ENCODE measurements at places on chromosomes 3 and 15.

GRCh38 chr3:50550079-50550736 lies 17.3 kb downstream of the C3orf18 start:
- DNase-seq = no peak

DNA sequence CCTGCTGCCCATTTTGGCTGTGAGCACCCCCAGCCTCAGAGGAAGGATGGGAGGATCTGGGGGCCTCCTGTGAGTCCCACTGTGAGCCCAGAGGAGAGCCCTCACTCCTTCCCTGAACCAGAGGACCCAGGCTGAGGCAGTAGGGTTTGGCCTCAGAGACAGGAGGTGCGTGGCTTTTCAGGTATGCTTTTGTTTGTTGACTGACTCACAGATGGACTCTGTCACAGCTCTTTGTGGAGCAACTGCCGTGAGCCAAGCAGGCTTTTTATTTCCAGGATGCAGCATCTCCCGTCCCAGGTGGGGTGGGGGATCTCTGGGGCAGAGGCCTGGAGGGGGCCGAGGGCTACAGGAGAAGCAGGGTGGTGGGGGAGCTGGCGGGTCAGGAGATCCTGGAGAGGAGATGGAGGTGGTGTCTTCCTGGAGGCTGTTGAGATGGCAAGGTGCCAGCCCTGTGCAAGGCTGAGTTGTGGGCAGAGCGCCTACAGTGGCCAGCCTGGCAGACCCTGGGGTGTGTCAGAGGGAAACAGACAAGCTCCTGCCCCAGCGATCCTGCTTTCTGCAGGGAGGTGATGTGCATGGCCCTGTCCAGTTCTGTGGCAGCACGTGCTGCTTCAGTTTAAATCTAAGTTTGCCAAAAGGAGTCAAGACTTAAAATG lies 24.0 kb downstream of the PLXNA1 start:
- DNase-seq = no peak

- peak; percentile 79 for DNase-seq
Measured at GRCh38 chr15:52252781-52253180, 42.8 kb downstream of the MYO5C start.

DNA sequence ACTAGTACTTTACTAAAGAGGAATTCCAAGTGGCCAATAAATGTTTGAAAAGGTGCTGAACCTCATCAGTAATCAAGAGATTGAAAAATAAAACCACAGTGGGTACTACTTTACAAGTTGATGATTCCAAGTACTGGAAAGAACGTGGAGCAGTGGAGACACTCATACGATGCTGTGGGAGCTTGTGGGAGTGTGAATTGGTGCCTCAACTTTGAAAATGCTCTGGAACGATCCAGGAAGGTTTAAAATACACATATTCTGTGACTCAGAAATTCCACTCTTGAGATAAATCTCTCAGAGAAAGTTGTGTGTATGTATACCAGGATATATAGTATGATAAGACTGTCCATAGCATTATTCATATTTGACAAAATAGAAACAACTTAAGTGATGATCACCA lies 9.3 kb downstream of the LRCH3 start:
- DNase-seq = no peak

DNA sequence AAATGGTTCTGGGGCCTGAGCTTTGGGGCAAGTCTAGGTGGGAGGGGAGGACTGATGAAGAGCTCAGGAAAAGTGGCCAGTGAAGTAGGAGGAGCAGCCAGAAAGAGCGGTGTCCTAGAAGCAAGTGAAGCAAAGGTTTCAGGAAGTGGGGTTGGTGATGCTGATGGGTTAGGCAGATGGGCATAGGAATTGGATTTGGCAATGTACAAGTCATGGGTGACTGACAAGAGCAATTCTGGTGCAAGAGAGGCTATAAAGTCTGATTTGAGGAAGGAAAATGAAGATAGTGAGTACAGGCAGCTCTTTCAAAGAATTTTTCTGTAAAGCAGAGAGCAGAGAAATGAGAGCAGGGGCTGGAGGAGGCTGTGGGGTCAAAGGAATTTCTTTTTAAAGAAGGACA lies 19.7 kb downstream of the ALPK3 start:
- DNase-seq = no peak

DNA sequence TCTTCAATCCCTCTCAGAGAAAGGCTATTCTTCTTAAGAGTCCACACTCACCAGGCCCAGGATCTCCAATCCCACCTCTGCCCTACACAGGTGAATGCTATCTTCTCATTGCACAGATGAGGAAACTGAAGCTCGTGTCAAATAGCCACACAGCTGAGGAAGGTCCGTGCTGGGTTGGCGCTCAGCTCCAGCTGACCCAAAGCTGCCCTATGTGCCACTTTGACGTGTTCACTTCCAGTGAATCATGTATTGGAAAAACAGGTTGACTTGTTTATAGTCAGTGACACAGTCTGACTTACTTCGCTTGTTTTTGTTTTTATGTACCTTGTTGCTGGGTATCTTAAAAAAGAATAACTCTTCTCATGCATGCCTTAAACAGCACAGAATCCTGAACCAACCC lies 32.4 kb upstream of the ALDH1A3 start:
- no peak for DNase-seq

- DNase-seq = no peak
Measured at GRCh38 chr3:60431599-60431958, 819.7 kb downstream of the FHIT start.

DNA sequence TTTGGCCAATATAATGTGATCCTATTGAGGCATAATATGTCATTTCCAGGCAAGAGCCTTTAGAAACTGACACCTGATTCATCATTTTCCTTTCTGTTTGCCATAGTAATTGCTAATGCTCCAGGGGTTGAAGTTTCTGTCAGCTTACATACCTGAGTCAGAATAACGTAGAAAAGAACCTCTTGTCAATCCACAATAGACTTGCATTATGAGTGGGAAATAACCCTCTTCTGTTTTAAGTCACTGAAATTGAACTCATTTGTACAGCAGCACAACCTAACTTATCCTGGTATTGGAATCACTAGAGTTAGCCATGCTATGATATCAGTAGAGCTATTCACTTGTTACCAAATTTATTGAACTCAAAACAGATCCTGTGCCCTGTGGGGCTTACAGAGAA lies 101.7 kb upstream of the TP63 start:
- no peak for DNase-seq

GRCh38 chr15:33545866-33546265 lies 235.1 kb downstream of the RYR3 start:
- no peak for DNase-seq

DNA sequence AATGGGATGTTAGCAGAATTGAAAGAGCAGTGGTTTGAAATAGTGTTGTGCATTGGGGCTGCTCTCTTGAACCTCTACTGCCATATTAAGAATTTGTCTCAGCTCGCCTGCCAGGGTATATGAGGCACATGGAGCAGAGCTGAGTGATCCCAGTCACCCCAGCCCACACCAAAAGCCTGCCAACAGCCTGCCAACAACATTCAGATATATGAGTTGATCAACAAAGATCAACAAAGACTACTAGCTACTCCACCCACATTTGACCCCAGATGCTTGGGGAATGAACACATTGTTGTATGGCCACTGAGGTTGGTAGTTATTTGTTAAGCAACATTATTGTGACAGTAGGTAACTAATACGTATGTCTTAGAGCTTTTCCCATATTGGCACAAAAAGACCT lies 570.9 kb upstream of the IL12A start:
- no peak for DNase-seq

GRCh38 chr3:100059472-100059871 lies 54.8 kb downstream of the FILIP1L start:
- DNase-seq = no peak

GRCh38 chr3:52892625-52893311 lies 4.6 kb downstream of the STIMATE start:
- no peak for DNase-seq

GRCh38 chr3:88963003-88963402 lies 144.4 kb upstream of the EPHA3 start:
- no peak for DNase-seq

DNA sequence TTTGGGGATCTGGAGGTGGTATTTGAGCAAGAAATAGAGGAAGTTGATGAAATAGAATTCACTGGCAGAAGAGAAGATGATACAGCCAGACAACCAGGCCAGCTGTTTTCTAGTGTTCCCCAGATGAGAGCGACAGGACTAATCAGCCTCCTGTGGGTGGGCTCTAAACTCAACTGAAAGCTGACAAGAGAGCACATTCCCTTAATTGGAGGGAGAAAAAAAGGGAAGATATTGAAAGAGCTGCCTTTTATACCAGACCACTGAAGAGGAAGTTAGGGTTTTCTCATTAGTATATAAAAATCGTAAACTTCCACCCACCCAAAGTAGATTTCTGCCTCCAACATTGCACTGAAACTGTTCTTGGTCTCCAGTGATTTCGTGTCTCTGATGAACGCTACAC lies 6.5 kb upstream of the TM4SF19 start:
- no peak for DNase-seq

- no peak for DNase-seq
Measured at GRCh38 chr3:38645601-38646000, 3.9 kb downstream of the SCN5A start.

DNA sequence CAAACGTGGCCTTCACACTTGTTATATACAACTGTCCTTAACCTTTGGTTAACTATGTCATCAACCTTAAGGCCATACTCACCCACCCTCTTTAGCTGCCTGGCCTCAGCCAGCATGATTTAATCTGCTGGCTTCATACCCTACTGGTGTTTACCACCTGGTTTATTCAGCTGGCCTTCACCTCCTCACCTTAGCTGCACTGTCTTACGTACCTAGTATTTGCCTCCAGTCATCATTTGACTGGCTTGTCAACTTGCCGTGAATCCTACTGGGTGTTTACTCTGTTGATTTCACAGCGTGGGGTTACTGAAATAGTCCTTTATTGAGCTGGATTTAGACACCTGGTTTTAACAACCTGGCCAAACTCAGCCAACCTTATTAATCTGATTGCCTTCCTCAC lies 102.8 kb downstream of the IL12A start:
- DNase-seq = no peak

DNA sequence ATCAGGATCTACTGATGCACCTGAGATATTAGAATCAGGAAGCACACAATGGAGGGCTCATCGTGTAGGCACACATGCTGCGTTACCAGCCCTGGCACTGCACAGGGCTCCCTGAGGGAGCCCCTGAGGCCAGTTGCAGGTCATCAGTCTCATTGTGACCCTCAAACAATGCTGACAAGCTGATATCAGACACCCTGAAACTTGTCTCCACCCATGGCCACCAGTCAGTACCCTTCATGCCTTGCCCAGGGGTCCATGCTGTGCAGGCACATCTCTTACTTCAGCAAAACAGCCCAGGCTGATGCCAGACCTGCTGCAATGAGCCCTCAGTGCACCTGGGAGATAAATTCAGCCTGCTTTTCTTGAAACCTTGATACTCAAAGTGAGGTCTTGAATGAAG lies 59.5 kb upstream of the SLC6A11 start:
- no peak for DNase-seq

- no peak for DNase-seq
Measured at GRCh38 chr3:39101022-39101689, 6.3 kb downstream of the GORASP1 start.

DNA sequence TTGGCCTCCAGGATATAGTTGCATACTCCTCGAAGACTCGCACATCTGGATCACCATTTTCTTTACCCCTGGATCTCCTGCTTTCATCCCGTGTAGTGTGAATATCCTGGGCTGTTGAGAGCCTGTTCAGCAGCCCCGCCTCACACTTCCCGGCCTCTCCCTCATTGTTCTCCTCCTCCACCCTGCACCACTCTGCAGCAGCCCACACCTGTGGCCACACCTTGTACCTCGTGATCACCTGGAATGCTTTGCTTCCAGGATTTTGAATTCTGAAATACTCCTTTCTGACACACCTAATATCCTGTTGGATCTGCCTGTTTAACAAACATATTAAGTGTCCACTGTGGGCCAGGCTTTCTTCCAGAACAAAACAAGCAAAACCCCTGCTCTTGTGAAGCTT lies 14.4 kb downstream of the ABHD17C start:
- DNase-seq = no peak

DNA sequence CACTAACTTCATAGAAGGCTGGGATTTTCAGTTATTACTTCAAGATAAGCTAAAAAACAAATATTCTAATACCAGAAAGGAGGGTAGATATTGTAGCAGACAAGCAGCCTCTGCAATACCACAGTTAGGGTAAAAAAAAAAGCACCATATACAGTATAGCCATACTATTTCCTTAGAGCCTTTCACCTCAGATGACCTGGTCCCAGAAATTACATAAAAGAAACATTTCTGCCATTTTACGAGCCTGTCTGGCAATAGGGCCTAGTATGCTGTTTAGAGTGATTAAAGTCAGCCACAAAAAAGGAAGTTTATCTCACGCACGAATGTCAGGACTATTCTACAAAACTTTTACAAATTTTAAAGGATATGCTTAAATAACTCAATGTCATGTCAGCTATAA lies 1016.6 kb downstream of the PLOD2 start:
- DNase-seq = no peak

DNA sequence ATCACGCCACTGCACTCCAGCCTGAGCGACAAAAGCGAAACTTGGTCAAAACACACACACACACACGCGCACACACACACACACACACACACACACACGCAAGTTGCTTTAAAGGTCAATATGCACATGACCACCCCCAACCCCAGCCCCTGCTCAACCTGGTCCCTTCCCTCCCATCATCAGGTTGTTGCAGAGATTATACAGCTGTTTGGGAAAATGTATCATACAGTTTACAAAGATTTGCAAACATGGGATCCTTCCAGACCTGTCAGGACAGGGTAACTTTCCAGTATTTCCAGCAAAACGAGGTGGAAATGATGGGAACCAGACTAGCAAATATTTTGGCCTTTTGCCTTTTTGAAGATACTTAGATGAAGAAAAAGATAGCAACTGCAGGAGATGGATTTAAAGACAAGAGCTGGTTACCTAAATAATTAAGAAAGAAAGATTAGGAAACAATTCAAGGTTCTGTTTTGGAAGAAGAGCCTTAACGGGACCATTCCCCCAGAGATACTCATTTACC lies 80.2 kb downstream of the TNIK start:
- DNase-seq = no peak

GRCh38 chr15:41906608-41907007 lies 12.8 kb upstream of the SPTBN5 start:
- DNase-seq = no peak

- no peak for DNase-seq
Measured at GRCh38 chr15:24224161-24224560, 451.4 kb upstream of the NPAP1 start.

DNA sequence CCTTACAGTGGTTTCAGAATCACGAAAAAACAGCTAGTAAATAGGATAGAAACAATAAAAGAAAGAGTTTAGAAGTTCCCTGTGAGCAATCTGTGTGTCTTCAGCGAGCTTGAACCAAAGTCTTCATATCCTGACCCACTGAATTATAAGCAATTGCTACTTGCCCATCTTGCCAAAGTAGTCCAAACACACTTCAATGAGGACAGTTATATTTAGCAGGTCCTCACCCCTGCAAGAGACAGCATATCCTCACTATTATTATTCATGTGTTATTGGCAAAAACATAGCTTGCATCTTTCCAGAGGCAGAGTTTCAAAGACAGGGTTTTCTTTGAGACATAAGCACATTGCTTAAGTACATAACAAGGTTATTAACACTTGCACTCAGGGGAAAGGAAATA lies 77.8 kb downstream of the FEZF2 start:
- DNase-seq = no peak

- DNase-seq = peak; percentile 28
Measured at GRCh38 chr3:38649500-38650247, at the start of gene SCN5A. Gene SCN5A, minus strand, starts transcription at chr3:38649687. Its CDS starts 16,380 bp downstream, at chr3:38633307.
